Lung microvascular endothelial cell (primary cell): ENCODE measurements at places on chromosomes 4 and X.
A peak's percentile ranks its signal among the peaks of the same experiment; 100 is the strongest.

- peak; percentile 80 for DNase-seq
Measured at GRCh38 chr4:102684610-102685052, 76.1 kb downstream of the MANBA start.

- no peak for DNase-seq
Measured at GRCh38 chr4:147975933-147976928, 244.3 kb downstream of the ARHGAP10 start.

GRCh38 chr4:68148800-68149685 is 19.4 kb upstream of the TMPRSS11F start:
- DNase-seq: no peak

- DNase-seq: no peak
Measured at GRCh38 chrX:3268829-3269228, 77.6 kb downstream of the MXRA5 start.

DNA sequence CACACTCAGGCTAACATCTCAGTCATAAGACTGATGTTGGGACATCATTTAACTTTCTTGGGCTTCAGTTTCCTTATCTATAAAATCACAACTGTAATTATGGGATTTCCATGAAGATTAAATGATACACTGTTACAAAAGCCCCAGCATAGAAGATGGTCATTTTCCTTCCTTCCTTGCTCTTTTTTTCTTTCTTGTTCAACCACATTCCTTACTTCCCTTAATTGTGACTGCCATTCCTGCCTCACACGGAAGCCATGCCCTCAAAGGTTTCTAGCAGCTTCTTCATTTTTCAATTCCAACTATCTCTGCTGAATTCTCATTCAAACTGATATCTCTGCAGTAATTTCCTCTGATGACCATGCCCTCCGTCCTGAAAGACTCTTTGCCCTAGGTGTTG is 311.8 kb downstream of the PPP3CA start:
- DNase-seq: no peak

- DNase-seq: peak; percentile 17
Measured at GRCh38 chr4:140300271-140300970, 73.0 kb upstream of the SCOC start.

- no peak for DNase-seq
Measured at GRCh38 chrX:18981124-18981807, 2.6 kb downstream of the PHKA2 start.

GRCh38 chrX:154607370-154607769 is 11.7 kb downstream of the CTAG1B start:
- DNase-seq: peak; percentile 84

DNA sequence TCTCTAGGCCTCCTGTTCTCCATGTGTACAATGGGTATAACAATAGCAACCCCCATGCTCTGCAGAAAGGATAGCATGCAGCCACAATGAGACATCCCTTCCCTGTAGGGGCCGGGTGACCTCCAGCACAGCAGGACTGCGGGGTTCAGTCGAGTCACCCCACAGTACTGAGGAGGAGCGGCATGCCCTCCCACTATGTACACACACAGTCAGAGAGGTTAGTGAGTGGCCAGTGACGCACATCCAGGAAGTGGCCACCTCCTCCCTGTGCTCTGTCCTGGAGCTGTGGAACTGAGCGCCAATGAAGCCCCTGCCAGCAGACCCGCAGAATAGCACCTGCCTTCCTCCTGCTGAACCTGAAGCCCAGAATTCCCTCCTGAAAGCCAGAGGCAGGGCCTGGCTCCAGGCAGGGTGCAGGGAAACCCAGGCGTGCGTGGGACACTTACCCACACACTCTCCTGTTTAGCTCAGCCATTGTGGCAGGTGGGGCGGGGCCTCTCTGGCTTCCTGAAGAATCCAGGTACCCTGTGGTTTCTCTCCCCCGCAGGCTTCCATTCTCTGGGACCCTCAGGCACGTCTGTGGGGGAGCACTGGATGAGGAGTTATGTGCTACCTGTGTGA is 50.0 kb downstream of the WFS1 start:
- DNase-seq: no peak

GRCh38 chr4:116953947-116954346 is 131.4 kb downstream of the TRAM1L1 start:
- DNase-seq: no peak

DNA sequence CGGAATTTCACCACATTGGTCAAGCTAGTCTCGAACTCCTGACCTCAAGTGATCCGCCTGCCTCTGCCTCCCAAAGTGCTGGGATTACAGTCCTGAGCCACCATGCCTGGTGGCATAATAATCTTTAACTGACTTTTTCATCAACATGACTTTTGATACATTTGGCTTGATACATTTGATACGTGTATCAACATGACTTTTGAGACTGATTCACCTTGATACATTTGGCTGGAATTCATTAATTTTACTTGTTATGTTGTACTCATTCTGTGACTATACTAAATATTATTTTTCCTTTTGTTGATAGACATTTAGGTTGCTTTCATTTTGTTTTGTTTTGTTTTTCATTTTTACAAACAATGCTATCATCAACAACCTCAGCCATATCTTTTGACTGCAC is 6.3 kb downstream of the TMEM154 start:
- no peak for DNase-seq

DNA sequence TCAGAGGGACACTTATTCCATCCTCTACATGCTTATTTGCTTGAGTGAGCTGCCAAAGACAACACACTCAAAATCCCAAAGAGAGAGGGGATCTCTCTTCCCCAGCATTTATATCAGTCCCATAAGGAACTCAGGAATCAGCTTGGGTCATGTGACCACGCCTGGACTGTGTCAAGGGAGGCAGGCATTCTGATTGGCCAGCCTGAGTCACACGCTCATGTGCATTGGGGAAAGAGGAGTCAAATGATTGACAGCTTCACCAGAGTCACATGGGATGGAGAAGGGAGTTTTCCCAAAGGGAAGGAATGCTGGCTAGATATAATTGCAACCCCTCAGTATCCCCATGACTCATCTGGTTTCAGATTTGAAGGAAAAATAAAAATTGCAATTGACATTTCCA is 49.0 kb downstream of the RWDD4 start:
- peak; percentile 4 for DNase-seq

- DNase-seq: no peak
Measured at GRCh38 chrX:94089149-94089548, 415.1 kb downstream of the FAM133A start.

GRCh38 chr4:86151196-86151595 is 208.7 kb downstream of the MAPK10 start:
- DNase-seq: no peak

GRCh38 chrX:144006811-144007210 is 122.9 kb downstream of the UBE2NL start:
- no peak for DNase-seq

DNA sequence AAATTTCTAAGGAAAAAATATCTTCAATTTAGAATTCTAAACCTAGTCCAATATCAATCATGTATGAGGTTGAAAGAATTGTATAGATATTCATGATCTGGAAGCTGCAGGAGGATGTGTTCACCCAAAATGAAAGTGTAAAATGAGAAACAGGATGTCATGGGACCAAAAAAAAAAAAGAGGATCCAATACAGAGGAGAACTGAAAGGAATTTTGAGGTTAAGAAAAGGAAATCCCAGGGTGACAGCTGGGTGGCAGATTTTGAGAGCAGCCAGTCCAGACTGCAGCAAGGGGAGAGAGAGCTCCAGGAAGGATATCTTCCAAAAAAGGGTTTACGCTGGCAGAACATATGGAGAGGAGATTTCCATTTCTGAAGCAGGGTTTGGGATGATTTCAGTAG is 38.9 kb downstream of the TLR10 start:
- peak; percentile 9 for DNase-seq

DNA sequence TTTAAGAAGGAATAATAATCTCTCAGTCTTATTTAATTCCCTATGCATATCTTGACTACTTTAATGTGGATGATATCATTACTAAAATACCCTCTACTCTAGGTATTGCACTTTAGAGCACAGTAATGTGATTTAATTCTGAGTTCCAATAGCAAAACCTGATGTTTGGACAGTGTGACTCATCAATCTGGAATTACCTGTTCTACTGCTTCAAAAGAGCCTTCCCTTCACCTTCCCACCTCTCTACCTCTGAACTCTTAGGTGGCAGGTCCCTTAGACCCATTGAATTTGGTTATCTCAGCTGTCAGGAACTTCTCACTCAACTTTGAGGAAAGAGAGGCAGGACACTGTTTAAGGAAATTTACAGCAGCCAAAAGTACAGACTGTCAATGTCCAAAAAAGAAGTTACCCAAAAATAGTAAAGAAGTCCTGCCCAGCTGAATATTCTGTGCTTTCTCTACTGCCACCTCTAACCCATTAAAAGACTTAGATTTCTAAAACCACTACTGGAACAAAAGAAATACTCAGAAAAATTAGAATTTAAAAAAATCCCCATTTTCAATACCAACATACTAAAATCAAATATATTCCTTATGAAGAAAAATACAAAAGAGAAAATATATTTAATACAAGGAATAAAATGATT is 123.1 kb upstream of the GPM6A start:
- DNase-seq: no peak

- peak; percentile 86 for DNase-seq
Measured at GRCh38 chr4:122823476-122823875, 3.2 kb upstream of the FGF2 start.

GRCh38 chr4:7324651-7325121 is 110.0 kb downstream of the PSAPL1 start:
- DNase-seq: no peak

DNA sequence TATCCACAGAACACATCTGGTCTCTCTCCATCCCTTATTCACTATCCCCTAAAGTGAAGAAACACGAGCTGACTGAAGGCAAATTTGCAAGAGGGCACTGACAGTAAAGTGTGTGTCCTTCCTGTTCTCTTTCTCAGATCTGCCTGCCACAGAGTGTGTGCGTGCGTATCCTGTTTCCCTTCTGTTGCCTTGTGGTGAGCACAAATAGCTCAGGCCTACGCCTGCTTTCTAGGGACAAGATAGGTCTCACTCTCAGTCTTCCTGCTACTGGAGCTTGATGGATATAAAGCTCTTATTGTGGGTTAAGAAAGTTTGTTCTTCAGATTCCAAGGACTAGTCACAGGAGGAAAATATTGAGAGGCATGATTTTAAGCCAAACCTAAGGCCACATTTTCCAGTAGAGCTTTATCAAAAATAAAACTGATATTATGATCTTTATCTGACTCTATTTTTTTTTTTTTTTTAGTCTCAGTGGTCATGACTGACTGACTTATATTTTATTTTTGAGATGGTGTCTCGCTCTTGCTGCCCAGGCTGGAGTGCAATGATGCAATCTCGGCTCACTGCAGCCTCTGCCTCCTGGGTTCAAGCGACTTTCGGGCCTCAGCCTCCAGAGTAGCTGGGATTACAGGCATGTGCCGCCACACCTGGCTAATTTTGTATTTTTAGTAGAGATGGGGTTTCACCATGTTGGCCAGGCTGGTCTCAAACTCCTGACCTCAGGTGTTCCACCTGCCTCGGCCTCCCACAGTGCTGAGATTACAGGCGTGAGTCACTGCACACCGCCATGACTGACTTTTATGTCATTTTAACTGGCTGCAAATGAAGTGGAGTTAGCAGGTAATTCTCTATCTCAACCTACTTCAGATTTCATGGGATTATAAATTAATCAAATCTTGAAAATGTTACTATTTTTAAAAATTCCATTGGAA is 140.3 kb upstream of the SH3RF1 start:
- peak; percentile 84 for DNase-seq

DNA sequence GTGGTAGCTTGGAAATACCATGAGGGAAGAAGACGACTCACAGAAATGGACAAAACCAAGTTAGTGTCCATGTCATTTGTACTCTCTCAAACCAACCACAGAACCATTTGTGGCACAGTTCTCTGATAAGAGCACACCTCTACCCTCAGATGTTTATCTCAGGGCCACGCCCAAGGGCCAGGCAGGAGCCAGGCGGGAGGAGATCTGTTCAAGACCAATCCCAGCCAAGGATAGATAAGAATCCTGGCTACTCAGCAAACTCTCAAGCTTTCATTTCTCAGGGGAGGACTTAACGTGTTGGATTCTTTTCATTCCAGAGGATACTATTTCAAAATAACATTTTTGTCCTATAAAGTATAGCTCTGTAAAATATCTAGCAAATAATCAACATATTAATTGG is 95.0 kb downstream of the NYX start:
- DNase-seq: no peak

GRCh38 chr4:148116264-148116663 is 325.9 kb downstream of the NR3C2 start:
- peak; percentile 11 for DNase-seq

DNA sequence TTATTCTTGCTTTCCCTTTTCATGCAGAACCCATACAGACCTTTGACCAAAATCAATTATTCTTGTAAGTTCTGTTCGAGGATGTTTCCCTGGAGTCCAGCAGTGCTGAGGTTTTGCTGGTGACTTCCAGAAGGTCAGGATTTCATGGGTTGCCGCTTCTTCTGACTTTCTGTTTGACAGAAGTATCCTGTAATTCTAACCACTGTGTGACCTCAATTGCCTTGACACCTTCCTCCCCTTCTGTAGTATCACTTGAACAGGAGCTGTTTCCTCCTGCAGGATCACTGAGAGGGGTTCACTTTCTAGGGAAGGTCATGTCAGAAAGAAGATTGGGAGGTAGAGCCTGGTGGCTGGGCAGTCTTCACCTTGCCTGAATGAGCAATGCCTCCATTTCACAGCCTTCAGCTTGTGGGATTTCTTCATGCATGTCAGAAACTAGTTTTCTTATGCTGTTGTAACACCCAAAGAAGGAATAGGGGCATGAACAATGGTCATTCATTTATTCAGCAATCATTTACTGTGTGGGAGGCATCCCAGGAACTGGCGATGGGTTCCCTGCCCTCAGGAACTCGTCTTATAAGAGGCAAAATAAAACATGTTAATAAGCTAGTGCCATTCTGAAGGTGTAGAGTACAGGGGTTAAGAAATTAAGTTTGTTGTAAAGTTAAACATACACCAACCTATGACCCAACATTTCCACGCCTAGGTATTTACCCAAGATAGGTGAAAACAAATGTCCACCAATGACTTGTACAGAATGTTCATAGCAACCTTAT is 205.9 kb downstream of the SOWAHB start:
- DNase-seq: no peak

DNA sequence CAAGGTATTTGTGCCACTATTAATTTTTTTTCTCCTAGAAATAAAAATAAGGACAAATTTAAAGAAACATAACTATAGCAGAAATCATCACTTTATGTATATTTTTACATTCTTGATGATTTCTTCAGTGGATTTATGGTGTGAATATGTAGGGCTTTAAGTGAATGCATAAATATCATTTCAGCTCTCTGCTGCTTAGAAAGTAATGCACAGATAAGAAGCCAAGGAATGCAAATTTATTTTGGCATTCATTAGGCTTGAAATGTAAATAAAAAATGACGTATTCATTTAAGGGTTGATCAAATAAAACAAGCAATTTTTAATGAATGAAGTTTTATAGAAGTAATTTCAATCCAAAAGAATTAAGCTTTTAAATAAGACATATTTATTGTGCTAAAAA is 66.3 kb downstream of the NFKB1 start:
- DNase-seq: no peak

- DNase-seq: no peak
Measured at GRCh38 chr4:179757641-179758040, 2315.4 kb upstream of the AGA start.

GRCh38 chr4:99763635-99764101 is 53.0 kb upstream of the DAPP1 start:
- DNase-seq: peak; percentile 57
